ENCODE measurements at places on chromosomes 3 and 15. TPM values are rescaled to one million over a fixed set of nuclear protein-coding genes. Genes with fewer than 3 reads are reported as not detected.

- DNase-seq, result no peak
These were observed 133.5 kb downstream of the SNRPN start for GRCh38 chr15:25088261-25088790.

- DNase-seq, result no peak
These were observed 149.1 kb downstream of the SEMA6D start for GRCh38 chr15:47866446-47866845.

GRCh38 chr15:59247364-59247763, 40.7 kb downstream of the LDHAL6B start:
- no peak for DNase-seq

- no peak for DNase-seq
These were observed 5.7 kb upstream of the SEMA6D start for GRCh38 chr15:47711655-47712054.

DNA sequence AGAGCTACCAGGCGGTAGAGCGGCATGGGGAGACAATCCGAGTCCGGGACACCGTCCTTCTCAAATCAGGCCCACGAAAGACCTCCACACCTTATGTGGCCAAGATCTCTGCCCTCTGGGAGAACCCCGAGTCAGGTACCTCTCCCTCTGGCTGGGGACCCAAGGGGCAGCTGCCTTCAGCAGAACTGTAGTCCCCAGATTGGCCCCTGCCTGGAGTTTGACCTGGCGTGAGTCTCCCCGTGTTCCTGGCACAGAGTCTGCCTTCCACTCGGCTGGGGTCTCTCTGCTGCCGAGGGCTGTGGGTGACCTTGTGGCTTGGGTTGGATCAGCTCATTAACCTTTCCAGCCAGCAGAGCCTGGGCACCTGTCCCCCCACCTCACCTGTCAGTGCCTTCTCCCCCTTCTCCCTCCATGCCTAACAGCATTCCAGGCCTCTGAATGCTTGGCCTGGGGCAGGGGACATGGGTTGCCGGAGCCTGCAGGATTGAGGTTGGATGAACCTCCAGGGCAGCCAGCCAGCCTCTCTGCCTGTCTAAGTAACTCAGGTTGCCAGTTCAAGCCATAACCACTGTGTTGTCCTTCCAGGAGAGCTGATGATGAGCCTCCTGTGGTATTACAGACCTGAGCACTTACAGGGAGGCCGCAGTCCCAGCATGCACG, 6.8 kb upstream of the CHST14 start:
- DNase-seq, result no peak

- DNase-seq, result no peak
These were observed 469 bp downstream of the ZNF770 start for GRCh38 chr15:34987609-34988026.

DNA sequence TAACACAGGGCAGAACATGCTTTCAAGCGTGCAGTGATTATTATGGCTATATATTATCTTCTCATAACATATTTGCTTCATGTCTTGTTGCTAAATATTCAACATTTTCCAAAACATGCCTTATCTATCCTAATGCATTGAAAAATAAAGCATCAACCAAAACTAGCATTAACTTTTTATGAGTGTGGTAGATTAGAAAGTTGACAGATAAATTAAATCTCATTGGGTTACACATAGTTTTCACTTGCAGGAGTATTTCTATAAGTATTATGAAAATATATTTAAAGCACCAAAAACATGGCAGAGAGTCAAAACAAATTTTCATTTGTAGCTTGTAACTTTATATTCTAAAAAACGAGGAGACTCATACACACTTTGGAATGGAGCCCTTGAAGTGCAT, 141.5 kb downstream of the CADM2 start:
- DNase-seq, result no peak

- no peak for DNase-seq
These were observed 15.2 kb upstream of the ACTC1 start for GRCh38 chr15:34810443-34811129.

DNA sequence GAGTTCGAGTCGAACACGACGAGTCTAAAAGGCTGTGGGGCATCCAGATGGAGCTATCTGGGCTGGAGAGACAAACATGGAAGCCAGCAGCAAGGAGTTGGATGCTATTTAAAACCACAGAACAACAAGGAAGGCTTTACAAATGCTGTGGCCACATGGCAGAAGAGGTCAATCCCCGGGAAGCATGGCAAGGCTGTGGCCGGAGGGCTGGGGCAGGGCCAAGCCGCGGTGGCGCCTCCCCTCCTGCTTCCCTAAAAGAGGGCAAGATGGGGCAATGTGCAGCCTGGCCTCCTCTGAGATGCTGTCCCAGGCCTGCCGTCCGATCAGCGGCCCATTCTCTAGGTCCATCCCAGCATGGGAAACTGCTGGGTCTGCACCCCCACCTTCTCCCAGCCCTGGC, 139.1 kb downstream of the SRGAP3 start:
- DNase-seq, result no peak

- no peak for DNase-seq
These were observed 8.9 kb downstream of the SMARCC1 start for GRCh38 chr3:47772788-47773187.

- DNase-seq, result no peak
These were observed 49.1 kb downstream of the FBN1 start for GRCh38 chr15:48596415-48596814.

DNA sequence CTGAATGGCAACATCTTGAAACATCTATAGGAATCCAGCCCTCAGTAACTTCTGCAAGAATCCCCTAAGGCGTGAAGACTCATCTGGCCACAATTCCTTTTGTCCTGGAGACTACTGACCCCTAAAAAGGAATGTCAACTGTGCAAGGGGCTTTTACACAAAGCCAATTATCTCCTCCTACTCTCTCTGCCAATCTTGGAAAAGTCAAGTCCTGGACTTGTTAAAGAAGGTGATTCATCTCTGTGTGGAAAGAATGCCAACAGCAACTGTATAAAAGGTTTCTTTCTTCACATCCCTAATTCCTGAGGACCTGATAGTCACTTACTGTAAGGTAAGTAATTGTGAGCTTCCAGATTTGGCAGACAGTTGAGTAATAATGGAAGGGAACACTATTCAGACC, 22.3 kb downstream of the THRB start:
- DNase-seq, result no peak

DNA sequence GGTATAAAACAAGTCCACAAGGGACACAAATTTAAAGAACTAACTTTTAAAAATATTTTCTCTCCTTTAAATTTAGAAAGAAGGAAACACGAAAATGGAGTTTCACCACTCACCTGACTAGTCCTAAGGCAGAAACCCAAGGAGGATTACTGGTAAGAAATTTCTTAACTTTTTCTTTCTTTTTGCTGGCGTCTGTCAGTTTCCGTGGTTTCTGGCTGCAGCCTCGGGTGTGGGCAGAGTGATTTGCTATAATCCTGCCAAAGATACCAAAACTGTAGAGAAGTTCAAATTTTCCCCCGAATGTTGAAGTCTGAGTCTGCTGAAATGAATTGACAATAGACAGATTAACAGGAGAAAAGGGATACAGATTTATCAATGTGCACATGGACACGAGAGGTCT, 843.6 kb upstream of the ALCAM start:
- DNase-seq, result no peak

DNA sequence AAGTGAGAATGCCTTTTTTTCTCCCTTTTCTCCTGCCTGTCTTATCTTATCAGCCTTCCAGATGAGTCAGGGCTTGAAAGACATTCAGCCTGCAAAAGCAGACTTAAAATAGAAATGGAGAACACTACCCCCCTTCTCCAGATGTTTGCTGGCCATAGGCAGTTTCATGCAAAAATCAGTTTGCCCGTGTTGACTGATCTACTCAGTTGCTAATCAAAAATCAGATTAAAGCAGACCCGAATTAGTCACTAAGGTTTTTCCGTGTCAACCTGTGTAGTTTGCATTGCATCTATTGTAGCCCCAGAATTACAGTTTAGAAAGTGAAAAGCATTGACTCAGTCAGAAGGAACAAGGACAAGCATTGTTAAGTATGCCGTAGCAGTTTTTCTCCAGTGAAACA, 56.2 kb downstream of the IL5RA start:
- DNase-seq, result no peak

CCDC33 gene
- total RNA-seq, result not detected

IL17RB gene
- 3.8 TPM for total RNA-seq

VILL gene
- 23.8 TPM for total RNA-seq

SLC24A5 gene
- total RNA-seq, result not detected

TIPARP gene
- 32.3 TPM for total RNA-seq

All from activated B cell treated with CpG ODN at 0.5 μM for 24 hours (primary cell).